ENCODE measurements at places on chromosomes 7 and 10.

- no peak for DNase-seq
These were observed 238.9 kb upstream of the GPR26 start for GRCh38 chr10:123427165-123427786.

DNA sequence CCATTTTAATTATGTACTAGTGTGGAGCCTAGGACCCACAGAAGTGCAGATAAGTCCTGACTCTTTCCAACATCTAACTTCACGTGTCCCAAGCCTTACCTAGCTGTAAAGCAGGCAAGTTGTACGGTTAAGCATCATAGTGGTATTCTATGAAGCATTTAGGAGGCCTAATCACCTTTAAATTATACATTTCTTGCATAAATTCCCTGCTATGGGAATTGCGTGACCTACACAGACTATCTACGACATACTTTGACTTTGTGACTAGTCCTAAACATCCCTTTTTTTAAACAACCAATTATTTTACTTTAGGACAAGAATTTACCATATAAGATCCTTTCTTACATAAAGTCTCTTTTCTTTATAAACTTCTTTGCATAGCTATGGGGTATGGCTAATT lies 37.7 kb upstream of the LRGUK start:
- no peak for DNase-seq

DNA sequence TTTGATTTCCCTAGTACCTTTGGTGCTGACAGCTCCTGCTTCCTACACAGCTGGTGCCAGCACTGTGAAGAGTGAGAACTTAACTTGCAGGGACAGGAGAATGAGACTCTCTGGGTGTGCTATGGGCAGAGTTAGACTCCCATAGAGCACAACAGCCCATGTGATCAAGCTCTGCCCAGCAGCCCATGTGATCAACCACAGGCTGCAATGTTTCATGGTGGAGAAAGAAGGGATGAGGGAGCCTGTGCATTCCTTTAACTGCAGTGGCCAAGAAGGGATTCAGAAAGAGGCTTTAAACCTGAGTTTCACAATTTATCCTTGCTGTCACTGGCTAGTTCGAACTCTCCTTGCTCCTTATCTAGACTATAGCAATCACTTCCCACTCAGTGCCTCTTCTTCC lies 10.0 kb upstream of the MEST start:
- no peak for DNase-seq

- DNase-seq: no peak
These were observed 519 bp upstream of the RPP38 start for GRCh38 chr10:15096661-15097010.

GRCh38 chr7:150428671-150429451 lies 21.6 kb upstream of the GIMAP8 start:
- DNase-seq: no peak

DNA sequence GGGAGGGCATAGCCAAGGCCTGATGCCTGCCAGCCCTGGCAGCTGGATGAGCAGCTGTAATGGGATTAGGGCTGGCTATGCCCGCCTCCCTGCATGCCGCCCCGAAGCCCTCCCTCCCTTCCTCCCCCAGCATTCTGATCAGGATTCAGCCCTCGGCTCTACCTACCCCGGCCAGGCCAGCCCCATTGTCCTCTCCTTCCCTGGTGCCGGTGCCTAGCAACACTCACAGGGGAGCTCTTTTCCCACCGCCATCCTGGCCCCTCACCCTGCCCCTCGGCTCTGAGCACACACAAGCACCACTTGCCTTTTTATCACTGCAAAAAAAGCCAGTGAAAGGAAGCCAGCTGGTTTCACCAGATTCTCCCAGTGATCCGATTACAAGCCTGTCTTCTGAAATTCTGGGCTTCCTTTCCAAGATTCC lies 9.0 kb upstream of the ADCYAP1R1 start:
- no peak for DNase-seq

DNA sequence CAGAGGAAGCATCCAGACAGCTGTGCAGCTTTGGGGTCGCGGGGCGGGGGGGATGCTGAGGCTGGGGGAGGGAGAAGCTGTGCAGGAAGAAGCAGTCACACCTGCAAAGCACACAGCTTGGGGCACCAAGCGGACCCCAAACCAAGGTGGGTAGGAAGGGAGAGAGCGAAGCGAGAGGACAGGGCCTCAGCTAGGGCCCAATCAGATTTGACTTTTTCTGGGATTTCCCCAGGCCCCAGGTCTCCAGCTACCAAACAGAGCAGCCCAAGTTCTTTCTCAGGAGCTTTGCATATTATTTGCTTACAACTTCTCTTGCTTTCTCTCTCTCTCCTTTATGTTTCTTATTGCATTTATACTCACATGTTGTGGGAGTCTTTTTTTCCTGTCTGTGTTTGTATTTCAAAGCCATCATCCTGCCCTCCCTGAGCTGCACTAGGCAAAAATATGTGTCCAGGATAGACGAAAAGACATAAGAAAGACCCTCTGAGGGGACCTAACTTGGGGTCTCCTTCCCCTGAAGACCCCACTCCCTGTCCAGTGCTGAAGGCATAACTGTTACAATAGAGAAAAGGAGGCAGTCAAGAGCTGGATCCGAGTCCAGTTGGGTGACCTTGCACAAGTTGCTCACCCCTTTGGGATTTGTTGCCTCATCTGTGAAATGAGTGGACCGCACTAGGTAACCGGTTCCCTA lies 50.6 kb upstream of the SMNDC1 start:
- DNase-seq: peak; percentile 60

DNA sequence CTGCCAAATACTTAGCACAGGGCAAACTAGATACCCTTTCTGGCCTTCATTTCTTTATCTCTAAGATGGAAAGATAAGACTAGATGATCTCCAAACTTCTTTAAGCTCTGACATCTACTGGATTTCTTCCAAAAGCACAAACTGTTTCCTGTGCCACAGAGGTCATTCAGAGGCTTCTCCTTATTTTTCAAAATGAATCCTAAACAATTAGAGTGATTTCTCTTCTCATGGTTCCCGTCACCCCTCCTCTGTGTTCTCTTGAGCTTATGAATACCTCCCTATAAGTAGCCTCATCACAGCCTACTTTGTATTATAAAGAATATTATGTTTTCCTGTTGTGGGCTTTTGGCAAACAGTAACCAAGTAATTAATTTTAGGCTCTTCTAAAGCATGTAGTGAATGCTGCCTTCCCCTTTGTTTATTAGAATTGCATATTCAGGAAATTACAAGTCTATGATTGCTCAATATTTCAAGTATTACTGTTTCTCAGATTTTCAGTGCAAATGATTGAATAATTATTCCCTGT lies 179.5 kb downstream of the REEP3 start:
- DNase-seq: no peak

DNA sequence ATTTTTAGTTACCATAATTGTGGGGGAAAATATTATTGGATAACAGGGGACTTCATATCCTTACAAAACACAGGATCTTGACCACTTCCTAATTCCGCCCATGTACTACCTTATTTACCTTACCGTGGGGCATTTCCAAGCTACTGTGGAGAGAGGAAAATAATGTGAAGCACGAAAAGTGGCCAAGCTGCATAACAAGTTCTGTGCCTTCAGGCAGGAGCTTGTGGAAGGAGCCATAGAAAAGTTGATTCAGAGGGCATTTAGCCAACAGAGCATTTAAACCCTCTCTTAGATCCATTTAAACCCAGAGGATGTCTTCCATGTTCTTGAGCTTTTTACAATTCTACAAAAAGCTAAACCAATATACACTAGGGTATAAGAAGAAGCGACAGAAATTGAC lies 41.6 kb downstream of the DNAJB9 start:
- no peak for DNase-seq

GRCh38 chr10:48511066-48511874 lies 93.6 kb downstream of the ARHGAP22 start:
- DNase-seq: no peak

DNA sequence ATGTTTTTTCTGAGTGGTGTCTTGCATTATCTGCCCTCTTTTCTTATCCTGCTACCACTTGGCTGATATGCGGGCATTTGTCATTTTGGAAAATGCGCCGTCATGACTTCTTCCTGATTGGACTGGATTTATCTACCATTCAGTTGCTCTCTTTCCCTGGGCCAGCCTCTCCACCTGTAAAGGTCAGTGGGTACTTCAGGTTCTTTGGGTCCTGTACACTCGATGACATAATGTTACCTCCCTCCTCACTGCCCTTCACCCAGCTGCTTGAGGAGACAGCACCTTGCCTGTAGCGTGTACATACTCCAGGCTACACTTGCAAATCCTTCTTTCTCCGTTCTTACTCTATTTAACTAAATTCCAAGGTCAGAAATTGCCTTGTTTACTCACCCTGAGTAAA lies 83.7 kb downstream of the RBM33 start:
- DNase-seq: no peak

DNA sequence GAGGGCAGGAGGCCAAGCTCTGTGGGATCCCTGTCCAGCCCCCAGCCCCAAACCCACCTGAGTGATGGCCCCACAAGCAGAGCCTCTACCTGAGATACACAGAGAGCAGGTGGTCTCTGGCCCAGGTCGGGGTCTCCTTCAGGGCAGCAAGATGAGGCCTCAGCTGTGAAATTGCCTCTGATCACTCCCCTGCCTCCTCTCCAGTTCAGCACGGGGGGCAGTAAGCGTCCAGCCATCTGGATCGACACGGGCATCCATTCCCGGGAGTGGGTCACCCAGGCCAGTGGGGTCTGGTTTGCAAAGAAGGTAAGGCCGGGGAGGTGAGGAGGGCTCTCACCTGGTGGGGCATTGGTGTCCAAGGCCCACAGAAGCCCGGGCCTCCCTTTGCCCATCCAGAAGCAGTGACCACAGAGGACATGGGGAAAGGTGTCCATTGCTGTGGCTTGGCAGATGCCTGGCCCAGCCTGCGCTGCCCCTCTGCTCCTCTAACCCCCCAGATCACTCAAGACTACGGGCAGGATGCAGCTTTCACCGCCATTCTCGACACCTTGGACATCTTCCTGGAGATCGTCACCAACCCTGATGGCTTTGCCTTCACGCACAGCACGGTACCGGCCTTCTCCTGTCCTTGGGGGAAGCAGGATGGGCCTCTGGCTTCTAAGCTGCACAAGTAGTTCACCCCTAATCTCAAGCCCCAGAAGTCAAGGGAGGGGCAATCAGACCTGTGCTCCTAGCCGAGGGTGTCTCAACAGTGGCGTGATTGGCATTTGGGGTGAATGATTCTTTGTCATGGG lies 3.1 kb downstream of the CPA1 start:
- DNase-seq: no peak

GRCh38 chr7:105388356-105389087 lies at the start of gene SRPK2:
SRPK2 (minus strand) TSS chr7:105388921.
- DNase-seq: peak; percentile 79

DNA sequence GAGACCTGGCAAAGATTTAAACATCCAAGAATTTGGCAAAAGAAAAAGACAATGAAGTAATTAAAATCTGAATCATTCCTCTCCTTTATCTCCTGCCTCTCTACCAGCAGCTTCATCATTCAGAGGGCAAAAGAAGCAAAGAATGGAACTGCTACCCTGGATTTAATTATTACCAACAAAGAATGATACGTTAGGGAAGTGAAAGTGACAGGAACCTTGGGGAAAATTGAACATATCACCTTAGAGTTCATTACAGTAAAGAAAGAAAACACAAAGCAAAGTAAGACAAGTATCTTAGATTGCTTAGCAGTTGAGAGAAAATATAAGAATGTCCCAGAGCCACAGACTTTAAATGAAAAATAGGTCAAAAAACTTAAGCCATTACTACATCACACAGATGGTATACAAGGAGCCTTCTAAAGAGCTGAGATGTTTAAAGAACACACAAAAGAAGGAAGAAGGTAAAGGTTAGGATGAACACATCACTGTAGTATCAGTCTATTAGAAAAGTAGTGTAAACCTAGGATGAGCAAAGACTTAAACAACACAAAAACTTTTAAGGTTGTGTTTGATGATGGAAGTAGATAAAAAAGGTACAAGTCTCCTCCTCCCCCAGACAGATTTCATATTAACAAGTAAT lies 17.5 kb downstream of the CTNNA3 start:
- no peak for DNase-seq

GRCh38 chr7:74174606-74175082 lies 488 bp downstream of the EIF4H start:
- DNase-seq: peak; percentile 33

DNA sequence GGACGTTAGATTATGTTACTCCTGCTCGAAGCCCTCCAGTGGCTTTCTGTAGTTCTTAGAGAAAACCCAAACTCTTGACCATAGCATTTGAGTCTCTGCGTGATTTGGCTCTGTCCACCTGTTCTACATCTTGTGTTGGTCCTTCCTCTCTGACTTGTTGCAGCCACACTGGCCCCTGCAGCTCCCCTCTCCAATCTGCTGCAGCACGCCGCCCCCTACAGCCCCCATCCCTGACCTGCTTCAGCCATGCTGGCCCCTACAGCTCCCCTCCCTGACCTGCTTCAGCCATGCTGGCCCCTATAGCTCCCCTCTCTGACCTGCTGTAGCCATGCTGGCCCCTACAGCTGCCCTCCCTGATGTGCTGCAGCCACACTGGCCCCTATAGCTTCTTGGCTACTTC lies 29.2 kb downstream of the TRRAP start:
- no peak for DNase-seq

DNA sequence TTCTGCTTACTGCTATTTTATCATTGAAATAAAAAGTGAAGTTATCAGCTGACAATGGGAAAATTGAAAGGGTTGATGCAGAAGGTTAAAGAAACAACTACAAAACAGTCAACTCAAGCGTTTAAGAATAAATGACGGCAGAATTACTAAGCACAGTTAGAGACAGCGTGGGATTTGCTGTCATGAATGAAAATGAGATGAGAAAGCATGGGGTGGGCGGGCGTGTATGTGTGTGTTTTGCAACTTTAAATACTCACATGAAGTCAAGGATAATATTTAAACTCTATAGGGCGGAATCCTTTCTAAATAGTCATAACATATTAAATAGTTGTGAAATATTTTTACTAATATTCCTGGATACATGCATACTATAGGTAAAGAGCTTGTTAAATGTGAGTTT lies 450.8 kb downstream of the ETV1 start:
- no peak for DNase-seq

DNA sequence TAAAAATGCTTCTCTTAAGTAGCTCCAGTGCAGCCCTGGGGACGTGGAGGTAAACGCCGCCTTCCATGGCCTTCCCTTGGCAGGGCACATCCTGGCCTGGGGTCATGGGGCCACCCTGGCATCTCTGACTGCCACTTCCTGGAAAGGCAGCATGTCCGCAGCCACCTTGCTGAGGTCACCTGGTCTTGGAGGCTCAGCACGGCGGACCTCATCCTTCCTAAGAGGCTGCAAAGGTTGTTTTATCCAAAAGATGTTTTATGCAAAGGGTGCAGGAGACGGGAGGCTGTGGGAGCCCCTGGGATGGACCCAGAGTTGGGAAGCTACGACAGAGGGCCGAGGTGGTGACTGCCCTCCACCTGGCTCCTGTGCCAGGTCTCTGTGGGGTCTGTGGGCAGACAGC lies 106.0 kb downstream of the TCERG1L start:
- no peak for DNase-seq

GRCh38 chr10:11424456-11425295 lies 186.8 kb downstream of the USP6NL start:
- DNase-seq: no peak

DNA sequence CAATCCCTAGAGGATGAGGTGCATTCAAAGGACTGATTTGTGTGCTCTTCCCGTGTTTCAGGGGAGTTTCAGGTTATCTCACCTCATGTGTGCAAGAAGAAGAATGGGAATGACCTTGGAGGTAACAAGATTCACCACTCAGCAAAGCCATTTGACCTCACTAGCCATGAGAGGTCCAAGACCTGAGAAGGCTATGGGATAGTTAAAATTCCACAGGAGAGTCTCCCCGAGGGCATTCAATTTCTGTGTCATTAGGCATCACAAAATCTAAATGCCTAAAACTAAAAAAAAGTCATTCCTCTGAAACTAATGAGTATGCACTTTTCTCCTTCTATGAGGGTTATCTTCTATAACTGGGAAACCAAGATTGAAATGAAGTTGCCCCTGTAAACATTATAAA lies 433.4 kb downstream of the KCNMA1 start:
- no peak for DNase-seq
